ENCODE measurements at places on chromosomes 13 and 19.

DNA sequence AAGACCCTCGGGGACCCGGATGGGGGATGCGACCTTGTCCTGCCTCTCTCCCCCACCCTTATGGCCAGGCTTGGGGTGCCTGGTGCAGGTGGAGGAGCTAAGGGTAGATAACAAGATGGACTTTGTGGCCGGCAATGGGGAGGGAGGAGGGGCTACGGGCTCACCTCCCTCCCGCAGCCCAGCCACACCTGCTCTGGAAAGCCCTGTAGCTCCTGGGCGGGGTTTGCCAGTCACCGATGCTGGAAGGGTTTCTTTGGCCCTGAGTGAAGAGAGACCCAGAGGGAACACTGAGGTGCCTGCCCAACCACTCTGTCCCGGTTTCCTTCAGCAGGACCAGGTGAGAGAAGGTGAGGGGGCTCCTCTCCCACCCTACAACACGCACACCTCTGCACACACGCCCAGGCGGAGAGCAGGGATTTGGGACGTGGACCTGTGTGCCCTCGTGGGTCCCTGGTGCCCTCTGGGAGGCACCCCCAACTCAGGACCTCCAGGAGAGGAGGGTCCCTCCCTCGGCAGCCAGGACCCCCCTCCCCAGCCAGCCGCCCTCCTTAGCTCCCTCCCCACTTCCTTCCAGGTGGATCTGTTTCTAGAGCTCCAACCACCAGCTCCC, at the start of gene FUT2:
Gene FUT2 (plus strand): TSS at position 229 of the 610 bp plus-strand sequence. CDS start 6,986 bp downstream, outside the sequence.
- no peak for DNase-seq

DNA sequence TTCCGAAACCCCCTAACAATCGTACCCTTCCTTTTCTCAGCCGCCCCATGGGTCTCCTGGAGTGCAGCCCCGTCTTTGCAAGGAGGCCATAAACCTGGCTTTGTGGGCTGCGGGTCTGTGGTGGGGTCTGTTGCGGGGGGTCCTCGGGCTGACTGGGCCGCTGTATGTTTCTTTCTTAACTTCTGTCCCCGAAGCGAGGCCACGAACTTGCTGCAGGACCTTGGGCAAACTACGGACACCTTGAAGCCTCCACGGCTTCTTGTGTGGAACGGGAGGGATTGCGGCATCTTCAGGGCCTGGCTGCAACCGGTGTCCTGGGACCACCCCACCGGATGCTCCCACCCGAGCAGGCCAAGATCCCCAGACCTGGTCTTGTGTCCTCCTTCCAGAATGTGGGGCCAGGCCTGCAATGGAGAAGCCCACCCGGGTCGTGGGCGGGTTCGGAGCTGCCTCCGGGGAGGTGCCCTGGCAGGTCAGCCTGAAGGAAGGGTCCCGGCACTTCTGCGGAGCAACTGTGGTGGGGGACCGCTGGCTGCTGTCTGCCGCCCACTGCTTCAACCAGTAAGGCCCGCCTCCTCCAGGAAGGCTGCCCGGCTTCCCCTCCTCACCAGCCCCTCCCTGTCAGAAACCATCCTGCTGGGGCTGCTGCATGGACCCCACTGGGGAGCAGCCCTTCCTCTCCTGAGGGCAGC, 12.0 kb downstream of the TIMM13 start:
- no peak for DNase-seq

DNA sequence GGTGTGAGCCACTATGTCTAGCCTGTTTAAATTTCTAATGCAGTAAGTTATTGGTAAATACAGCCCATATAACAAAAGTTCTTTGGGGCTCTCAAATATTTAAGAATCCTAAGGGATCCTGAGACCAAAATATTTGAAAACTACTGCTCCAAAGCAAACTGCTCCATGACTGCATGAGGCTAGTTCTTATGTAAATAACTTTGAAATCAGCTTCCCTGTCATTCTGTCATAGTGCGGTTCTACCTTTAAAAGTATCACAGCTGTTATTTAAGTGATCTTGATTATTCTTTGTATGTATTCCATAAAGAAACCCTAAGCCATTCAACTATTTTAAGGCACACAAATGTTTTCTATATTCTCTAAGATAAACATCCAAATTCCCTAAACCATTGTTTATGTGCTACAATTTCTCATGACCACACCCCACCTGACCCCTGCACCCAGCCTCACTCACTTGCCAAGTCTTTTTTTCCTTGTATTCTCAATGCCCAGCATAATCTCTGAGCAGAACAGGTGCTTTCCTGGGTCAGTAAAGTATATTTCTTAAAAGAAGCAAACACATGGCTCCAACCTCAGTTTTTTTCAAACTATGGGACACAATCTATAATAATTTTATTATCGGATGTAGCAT, 146.6 kb downstream of the RNF17 start:
- no peak for DNase-seq

DNA sequence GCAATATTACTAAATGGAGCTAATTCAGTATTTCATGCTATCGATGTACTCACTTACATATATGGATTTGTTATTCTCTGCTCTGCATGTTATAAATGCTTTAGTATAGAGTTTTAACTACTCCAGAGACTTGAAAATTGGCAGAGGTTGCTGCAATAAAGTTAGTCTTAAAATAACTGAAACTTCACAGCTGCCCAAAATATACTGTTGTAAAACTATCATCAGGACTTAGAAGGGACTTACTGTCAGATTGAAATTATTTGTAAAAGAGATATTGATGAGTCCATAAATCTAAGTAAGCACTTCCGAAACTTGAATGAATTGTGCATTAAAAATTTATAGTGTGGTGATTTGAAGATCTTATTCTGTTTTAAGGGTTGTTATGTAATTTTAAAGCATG, 1178.2 kb upstream of the PCDH20 start:
- DNase-seq = no peak

GRCh38 chr13:41386211-41386610, 71.1 kb upstream of the RGCC start:
- DNase-seq = no peak

DNA sequence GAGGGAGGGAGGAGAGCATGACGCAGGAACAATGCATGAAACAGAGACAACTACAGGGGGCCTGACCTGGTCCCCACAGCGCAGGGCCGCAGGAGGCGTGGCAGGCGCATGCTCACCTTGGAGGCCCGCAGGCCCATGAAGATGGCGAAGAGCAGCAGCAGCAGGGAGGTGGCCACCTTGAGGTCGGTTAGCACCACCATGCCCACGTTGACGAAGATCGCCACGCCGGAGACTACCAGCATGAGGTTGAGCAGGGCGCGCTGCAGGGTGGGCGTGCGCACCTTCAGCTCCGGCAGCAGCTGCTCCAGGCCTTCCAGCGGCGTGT, 17.0 kb downstream of the EMP3 start:
- DNase-seq = no peak

- DNase-seq = peak; percentile 84
These were observed 7.8 kb downstream of the DOT1L start for GRCh38 chr19:2171349-2172145.

DNA sequence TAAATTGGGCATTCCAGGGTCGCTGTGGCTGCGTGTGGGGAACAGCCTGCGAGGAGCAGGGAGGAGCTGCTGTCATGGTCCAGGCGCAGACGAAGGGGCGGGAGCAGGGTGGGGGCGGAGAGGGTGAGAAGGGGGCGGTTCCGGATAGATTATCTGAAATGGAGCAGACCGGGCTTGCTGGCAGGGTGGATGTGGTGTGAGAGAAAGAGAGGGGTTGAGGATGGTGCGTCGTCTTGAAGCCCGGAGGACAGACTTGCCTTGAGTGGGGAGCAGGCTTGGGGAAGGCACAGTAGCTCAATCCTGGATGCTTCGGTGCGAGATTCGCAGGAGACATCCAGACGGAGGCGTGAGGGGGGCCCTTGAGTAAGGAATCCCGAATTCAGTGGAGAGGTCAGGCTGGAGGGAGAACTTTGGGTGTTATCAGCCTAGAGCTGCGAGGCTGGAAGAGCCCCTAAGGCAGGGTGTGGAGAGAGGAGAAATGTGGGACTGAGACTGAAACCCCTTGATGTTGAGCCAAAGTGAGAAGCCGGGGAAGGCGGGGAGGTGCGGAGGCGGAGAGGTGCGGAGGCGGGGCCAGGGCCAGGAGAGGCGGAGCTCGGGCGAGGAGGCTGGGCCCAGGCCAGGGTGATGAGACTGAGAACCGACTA, 40.6 kb downstream of the DPF1 start:
- DNase-seq = no peak

- no peak for DNase-seq
These were observed 15.4 kb upstream of the CPAMD8 start for GRCh38 chr19:17041976-17042375.

- no peak for DNase-seq
These were observed 243.7 kb downstream of the DNAJC15 start for GRCh38 chr13:43266936-43267615.

DNA sequence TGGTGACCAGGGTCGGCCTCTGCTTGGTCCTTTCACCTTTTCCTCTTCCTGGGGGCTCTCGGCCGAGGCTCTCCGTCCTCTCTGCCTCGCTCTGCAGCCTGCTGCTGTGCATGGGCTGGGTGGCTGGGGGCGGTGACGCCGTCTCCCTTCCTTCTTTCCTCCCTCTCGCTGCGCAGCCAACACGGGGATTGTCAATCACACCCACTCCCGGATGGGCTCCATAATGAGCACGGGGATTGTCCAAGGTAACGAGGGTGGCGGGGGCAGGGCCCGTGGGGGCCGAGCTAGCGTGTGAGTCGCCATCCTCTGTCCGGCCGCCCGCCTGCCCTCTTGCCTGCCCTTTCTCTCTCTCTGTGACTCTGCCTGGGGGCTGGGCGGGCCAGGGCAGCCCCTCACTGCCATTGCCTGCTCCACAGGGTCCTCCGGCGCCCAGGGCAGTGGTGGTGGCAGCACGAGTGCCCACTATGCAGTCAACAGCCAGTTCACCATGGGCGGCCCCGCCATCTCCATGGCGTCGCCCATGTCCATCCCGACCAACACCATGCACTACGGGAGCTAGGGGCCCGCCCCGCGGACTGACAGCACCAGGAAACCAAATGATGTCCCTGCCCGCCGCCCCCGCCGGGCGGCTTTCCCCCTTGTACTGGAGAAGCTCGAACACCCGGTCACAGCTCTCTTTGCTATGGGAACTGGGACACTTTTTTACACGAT, 7.1 kb downstream of the YIPF2 start:
- DNase-seq = no peak

DNA sequence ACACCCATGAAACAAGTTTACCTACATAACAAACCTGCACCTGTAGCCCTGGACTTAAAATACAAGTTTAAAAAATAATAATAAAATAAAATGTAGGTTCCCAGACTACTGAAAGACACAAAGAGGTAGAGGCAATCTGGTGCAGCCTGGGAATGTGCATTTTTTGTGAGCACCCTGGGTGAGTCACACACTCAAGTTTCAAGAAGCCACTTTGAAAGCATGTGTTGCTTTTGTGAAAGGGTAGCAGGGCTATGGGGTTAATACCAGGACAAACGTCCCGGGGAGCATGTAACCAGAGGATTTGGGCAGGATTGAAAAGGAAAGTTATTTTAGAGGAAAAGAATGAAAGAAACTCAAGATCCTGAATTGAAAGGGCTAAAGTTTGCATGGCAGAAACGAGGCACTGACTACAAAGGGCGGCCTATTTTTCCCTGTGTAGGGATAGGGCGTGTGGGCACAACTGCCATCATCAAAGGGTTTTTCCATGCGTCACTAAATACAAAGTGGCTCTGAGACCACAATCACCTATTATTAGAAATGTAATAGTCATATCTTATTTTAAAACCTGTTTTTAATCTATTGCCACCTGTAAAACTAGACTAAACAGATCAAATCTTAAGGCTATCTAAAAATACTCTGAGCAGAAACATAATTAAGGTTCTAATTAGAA, 314.9 kb downstream of the COG6 start:
- no peak for DNase-seq

DNA sequence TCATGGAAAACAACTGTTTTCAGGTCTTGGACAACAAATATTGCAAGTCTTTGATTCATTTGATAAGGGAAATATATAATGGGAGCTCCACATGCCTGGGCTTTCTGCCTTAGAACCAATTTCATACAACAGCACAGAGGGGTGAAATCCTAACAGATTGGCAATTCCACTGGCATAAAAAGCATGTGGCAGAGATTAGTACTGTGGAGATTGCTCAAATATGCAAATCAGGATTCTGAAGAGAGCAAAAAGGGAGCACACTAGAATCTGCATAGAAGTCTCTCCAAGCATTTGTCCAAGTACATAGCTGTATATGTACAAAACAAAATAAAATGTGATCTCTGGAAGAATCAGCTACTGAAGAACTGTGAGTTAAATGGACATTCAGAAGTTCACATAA, 312.9 kb upstream of the SLITRK5 start:
- no peak for DNase-seq

GRCh38 chr13:25276748-25277147, 10.5 kb downstream of the MTMR6 start:
- DNase-seq = no peak

DNA sequence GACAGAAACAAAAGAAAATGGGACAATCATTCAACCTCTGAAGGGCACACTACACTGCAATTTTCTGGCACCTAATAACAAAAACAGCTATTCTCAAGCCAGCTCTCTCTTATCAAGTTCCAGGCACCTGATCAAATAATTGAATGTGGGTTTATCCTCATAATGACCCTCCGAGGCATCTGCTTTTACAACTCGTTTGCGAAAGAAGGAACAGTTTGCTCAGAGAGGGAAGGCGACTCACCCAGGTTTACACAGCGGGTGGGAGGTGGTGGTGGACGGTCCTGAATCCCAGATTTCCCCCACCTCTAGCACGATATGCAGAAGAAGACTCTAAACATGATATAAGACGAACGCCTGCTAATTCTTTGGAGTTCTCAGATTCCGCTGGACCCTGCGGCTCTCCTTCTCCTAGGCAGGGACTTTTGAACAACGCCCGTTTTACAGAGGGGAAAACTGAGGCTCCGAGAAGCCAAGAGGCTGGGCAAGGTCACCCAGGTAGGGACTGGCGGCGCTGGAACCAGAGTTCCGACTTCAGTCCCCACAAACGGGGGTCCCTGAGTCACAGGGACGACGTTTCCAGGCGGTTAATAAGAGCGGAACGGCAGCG, 641 bp downstream of the SGTA start:
- no peak for DNase-seq

DNA sequence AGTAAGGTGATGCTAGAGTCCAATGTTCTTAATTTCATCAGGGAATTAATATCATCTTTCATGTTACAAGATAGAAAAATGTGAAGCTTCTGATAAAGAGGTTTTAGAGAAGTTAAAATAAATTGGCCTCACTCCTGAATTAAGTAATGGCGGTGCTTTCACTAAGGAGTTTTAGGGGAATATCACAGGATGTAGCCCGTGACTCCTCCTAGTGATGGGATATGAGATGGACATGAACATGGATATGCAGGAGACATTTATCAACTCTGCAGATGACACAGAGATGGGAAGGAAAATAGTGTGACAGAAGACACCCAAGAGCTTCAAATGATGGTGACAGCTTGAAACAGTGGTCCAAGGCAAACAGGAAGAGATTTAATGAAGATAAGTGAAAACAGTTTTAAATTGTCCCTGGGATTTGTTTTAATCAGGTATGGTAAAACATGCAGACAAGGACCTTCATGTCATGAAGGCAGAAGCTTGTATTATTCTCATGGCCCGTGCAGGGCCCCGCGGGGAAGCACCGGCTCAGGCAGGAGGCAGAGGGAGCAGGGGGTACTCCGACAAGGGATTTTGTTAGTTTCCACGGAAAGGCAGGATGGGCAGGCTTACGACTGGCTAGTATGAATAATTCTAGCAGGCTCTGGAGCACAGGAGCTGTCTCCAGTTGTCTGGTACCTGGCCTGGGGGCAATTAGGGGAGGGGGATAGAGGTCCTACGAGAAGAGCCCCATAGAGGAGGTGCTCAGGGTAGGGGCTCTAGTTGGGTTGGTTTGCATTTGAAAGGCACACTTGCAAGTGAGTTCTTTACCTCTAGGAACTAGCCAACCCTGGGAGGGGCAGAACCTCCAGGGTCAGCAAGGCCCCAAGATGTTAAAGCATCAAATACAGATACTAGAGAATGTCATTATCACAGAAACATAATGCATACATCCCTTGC, 38.7 kb upstream of the FARP1 start:
- DNase-seq = no peak

Data from activated CD8-positive, alpha-beta memory T cell treated with anti-CD3 and anti-CD28 coated beads for 4 hours (primary cell).